Stimulated activated CD4-positive, alpha-beta T cell treated with anti-CD3 and anti-CD28 coated beads, Interleukin-4, amount 100 ng/mL, for 48 hours (primary cell): ENCODE measurements at places on chromosomes 6 and 20.

DNA sequence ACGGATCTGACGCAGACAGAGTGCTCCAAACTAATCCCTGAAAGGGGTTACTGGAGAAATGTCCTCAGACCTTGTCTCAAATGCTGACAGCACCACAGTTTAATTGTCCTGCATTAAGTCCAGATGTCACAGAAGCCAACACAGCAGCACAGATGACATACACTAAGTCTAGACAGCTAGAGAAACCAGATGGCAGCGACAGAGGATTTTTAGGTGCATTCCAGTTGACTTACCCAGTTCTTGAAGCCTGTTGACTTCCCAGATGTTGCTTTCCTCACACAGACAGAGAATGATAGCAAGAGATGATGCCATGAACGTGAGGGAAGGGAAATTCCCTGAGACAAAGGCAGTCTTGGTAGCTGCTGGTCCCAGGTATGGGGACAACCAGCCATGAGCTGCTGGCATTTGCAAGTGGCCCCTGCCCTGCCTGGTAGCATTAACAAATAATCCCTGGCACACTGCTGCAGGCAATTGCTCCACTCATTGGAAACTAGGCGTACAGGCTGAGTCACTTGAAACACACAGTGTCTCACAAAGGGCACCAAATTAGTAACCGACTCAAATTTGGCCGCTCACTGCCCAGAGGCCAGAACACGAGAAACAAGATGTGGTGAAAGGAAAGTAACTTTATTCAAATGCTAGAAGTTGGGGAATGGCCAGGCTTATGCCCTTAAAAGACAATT is 52.2 kb downstream of the ADGB start:
- no peak for DNase-seq

- no peak for DNase-seq
Observed at GRCh38 chr6:168149015-168149414, 70.0 kb upstream of the FRMD1 start.

GRCh38 chr6:158506601-158507000 is 53.3 kb upstream of the TMEM181 start:
- no peak for DNase-seq

DNA sequence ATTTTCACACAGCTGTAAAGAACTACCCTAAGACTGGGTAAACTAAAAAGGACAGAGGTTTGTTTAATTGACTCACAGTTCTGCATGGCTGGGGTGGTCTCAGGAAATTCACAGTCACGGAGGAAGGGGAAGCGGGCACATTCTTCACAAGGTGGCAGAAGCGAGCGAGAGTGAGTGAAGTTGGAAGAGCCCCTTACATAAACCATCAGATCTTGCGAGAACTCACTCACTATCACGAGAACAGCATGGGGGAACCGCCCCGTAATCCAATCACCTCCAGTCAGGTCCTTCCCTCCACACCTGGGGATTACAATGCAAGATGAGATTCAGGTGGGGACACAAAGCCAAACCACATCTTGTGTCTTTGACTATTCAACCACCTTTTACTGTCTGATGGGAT is 700.5 kb downstream of the TENT5A start:
- no peak for DNase-seq

GRCh38 chr6:12865671-12866181 is 149.2 kb downstream of the PHACTR1 start:
- no peak for DNase-seq
